ENCODE measurements at places on chromosomes 7 and 10.

- DNase-seq, result no peak
These were observed 1.3 kb downstream of the MBLAC1 start for GRCh38 chr7:100127866-100128636.

DNA sequence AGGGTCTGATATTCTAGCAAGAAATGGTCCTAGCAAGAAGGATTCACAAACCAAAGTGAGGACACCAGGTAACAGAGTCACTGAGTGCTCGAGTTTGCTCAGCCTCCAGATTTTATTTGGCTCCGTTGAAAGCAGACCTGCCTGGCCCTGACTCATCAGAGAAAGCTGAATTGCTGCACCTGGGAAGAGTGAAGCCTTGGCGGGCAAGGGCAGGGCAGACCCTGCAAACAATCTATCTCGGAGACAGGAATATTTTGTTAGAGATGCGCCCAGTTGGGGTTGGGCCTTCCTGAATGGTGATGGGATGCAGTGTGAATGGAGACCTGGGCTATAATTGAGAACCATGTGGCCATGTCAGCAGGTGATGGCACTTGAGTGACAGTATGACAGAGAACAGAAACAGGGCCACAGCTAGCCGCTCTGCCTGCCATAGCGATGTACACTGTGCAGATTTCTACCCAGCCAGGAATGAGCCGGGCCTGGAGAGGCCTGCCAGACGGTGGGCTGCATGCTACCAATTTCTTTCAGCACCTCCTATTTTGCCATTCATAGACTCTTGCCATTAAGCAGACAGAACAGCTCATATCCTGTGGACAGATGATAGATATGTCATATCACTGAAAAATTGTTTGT lies 744.2 kb downstream of the LRMDA start:
- no peak for DNase-seq

- DNase-seq, result no peak
These were observed 35.5 kb downstream of the CALML3 start for GRCh38 chr10:5560142-5560816.

- peak; percentile 43 for DNase-seq
These were observed 7.3 kb upstream of the KLHDC10 start for GRCh38 chr7:130063036-130063435.

DNA sequence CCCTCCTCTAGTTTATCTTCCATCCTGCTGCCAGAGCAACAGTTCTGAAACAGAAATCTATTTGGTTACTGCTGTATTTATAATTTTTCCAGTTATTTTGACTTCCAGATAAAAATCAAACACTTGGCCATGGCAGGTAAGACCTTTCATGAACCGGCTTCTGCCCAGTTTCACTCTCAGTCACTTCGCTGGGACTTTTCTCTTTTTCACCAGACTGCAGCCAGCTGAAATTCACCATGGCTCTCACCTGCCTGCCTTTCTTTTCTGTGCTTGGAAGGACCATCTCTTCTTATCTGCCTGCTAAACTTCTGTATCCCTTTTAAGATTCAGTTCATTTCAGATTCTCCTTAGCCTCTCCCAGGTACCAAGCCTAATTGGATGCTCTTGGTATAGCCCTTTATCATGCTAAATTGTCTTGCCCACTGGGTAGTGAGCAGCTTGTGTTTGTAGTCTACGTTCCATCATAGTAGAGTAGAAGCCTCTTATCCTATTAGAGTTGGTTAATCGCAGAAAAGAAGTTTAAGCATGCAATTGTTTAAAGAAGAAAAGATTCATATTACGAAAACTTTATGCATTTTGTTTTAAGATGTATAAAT lies 71.7 kb downstream of the TAF3 start:
- no peak for DNase-seq

DNA sequence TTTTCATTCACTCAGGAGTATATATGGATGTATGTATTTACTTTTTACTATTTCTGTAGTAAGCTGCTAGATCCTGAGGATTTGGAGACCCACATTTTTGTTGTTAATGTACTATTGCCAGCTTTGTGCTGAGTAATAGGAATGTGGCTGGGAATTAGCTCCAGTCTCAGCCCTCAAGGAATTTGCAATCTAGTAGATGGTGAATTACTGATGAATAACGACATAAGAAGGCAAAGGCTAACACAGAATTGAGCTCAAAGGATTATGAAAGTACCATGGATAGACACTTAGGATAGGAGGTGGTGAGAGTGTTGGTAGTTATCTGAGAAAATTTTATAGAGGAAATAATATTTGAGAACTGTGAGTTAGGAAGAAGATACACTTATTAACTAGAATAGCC lies 19.9 kb downstream of the CASD1 start:
- DNase-seq, result no peak

DNA sequence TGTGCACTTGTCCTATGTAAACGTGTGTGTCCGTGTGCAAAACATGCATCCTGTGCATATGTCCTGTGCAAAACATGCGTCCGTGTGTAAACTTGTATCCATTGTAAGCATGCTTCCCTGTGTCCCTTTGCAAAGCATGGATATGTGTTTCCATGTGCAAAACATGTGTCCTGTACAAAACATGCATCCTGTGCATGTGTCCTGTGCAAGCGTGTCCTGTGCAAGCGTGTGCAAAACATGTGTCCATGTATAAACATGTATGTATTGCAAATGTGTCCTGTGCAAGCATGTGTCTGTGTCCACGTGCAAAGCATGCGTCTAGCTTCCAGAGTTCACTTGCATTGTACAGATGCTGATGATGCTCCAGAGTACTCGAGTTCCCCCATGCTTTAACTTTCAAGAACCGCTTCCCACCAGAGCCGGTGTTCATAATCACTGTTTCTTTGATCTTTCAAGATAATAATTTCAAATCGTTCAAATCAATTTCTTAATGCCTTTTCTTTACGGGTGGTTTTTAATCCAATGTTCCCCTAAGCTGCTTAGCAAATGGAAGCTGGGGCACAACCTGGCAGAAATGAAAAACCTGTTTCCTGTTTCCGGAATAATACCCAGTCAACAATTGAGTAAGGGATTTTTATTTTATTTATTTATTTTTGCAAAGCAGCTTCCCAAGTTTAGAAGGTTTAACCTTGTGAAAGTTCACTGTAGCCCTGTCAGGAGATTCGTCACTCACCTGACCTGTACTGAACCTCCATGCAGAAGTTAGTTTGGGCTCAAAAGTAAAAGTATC lies 641 bp upstream of the ASB13 start:
- no peak for DNase-seq

DNA sequence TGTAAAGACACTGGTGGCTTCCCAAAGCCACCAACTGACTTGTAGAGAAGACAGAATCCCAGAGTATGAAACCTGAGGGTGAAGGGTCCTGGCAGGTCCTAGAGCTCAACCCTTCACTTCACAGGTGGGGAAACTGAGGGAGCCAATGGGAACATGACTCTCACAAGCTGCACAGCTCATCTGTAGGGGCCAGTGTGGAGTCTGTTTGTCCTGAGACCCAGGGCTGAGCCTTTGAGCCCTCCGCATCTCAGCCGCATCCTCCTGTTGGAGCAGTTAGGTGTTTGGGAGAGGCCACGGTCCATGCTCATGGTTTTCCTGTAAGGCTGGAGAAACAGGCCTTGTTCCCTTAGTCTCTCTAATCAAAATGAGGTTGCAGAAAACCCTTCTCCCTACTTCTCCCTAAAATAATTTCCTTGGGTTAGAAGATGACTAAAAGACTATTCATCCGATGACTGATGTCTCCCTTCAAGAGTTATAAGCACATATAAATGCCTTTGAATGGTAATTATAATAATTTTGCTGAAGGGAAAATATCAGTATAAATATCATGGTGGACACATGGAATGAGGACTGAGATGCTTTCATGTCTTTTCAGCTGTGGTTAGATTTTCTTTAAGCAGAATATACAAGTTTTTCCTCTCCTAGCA lies 10.3 kb downstream of the HTRA1 start:
- no peak for DNase-seq

- DNase-seq, result no peak
These were observed 153.0 kb upstream of the PDE1C start for GRCh38 chr7:32223071-32223650.

GRCh38 chr7:117124591-117125220 lies 171.4 kb downstream of the ST7 start:
- DNase-seq, result no peak

GRCh38 chr7:93866886-93867285 lies 23.7 kb downstream of the TFPI2 start:
- no peak for DNase-seq

GRCh38 chr10:72649291-72649690 lies 23.4 kb upstream of the MICU1 start:
- DNase-seq, result no peak

GRCh38 chr7:74202841-74203556 lies 6.8 kb upstream of the LAT2 start:
- DNase-seq, result no peak

DNA sequence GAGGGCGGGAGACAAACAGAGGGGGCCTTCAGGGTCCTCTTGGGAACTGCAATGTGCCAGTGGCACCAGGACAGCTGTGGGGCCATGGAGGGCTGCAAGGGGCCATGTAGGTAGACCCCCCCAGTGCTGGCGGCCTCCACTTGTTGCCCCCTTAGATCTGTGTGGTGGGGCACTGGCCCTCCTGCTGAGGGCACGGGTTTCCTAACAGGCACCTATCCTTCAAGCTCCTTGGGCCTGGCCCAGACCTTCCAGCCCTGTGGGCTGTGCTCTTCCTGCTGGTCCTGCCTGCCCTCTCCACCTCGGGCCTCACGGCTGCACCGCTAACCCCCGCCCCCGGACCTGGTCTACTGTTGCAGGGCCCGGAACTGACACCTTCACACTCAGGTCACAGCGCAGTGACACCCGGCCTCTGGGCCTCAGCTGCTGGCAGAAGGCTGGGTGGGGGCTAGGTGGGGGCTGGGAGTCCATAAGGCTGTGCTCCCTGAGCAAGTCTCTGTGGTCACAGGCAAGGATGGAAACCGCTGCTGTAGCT lies 12.6 kb downstream of the RASGEF1A start:
- no peak for DNase-seq

DNA sequence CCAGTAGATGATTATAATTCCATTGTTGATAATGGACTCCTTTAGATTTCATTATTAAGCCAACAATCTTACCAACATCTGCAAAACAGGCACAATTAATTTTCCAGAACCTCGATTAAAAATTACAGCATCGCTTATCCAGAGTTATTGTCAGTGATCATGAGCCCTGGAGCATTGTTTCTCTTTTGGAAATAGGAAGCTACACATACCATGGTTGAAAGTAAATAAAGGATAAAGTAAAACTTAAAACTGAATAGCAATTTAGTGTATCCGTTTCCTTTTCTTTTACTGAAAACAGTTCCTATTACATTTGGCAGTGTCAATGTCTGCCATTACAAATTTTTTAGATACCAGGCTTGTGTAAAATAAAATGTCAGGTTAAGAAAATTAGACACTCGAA lies 9.9 kb upstream of the HOXA2 start:
- no peak for DNase-seq

DNA sequence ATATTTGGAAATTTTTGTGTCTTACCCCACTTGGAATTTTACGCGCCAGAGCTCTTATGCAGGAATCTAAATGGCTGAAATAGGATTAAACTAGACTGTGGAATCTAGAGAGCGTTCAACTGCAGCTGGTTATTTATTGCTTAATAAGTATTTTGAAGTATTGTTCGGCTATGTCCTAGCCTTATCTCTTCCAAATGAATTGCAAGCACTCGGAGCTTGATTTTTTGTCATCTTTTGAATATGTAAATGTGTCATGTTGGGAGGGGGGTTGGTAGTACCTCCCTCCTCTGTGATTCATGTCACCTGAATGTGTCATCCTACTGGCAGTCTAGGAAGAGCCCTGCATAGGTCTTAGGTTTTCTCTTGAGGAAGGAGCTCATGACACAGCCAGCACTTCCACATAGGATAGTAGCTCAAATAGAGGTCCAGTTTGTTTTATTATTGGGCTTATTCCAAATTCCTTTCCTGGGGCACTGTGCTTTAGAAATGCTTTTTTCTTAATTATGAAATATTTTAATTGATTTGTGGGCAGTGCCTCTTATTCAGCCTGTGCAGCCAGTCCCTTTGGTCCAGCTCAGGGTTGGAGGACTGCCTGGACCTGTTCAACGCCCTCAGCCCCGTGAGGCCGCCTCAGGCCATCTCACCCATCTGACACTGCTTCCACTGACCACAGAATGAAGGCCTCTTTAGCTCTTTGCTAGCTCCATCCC lies 22.5 kb upstream of the TRIL start:
- no peak for DNase-seq

- DNase-seq, result no peak
These were observed 868.1 kb downstream of the LRMDA start for GRCh38 chr10:76299501-76299900.

- no peak for DNase-seq
These were observed 7.7 kb downstream of the EIF4H start for GRCh38 chr7:74181821-74182220.

DNA sequence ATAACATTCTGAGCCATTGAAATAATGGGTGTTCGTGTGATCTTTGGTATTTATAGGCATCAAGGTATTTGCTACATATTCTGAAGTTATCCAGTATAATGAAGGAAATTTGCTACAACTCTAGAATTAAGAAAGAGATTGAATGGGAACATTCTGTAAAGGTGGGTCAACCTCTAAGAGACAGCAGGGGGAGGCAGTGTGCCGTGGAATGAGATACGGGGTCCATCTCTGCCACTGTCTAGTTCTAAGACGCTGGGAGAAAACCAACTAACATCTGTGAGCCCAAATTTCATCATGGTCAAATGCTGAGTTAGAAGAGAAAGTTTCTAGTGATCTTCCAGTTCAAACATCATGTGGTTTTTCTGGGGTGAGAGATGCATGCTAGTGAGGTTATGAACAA lies 368.9 kb downstream of the SORCS1 start:
- DNase-seq, result no peak

GRCh38 chr10:10617686-10618085 lies 400.0 kb upstream of the CELF2 start:
- DNase-seq, result no peak

DNA sequence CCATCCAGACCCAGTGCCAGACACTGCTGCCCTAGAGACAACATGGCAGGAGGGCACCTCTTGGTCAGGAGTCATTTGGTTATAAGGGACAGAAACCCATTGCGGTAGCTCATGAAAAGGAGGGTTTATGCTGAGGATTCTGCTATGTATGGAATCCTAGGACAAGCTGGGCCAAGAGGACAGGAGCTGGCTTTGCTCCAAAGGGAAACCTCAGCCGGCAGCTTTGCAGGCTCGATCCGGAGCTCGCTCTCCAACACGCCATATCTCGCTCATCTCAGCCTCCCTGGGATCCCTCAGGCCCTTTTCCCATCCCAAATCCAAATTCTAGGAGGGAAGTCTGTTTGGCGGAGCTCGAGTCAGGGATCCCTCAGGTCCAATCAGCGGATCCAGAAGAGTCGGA lies 345.7 kb downstream of the GLRX3 start:
- no peak for DNase-seq

DNA sequence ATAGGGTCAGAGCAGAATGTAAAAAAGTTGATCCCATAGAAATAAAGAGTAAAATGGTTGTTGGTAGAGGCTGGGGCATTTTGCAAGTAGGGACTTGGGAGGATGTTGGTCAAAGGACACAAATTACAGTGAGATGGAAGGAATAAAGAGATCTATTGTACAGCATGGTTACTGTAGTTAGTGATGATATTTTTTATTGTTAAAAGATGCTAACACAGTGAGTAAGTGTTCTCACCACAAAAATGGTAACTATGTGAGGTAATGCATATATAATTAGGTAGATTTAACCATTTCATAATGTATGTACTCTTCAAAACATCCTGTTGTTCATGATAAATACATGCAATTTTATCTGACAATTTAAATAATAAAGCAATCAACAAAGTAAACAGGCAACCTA lies 280.7 kb upstream of the MAGI2 start:
- no peak for DNase-seq

GRCh38 chr10:75404815-75405597 lies 3.4 kb upstream of the ZNF503 start:
- no peak for DNase-seq

All from stimulated activated CD8-positive, alpha-beta memory T cell treated with anti-CD3 and anti-CD28 coated beads, Interleukin-4, amount 100 ng/mL, for 1 hour (primary cell).